ENCODE measurements at places on chromosomes 1 and 21. TPM values are rescaled to one million over a fixed set of nuclear protein-coding genes. Genes with fewer than 3 reads are reported as not detected.

- no peak for DNase-seq
Measured at GRCh38 chr1:164452549-164452948, 106.4 kb upstream of the PBX1 start.

GRCh38 chr1:26162220-26162709 lies 3.4 kb downstream of the FAM110D start:
- DNase-seq: no peak

HAO2 gene
- total RNA-seq: not detected

DNA sequence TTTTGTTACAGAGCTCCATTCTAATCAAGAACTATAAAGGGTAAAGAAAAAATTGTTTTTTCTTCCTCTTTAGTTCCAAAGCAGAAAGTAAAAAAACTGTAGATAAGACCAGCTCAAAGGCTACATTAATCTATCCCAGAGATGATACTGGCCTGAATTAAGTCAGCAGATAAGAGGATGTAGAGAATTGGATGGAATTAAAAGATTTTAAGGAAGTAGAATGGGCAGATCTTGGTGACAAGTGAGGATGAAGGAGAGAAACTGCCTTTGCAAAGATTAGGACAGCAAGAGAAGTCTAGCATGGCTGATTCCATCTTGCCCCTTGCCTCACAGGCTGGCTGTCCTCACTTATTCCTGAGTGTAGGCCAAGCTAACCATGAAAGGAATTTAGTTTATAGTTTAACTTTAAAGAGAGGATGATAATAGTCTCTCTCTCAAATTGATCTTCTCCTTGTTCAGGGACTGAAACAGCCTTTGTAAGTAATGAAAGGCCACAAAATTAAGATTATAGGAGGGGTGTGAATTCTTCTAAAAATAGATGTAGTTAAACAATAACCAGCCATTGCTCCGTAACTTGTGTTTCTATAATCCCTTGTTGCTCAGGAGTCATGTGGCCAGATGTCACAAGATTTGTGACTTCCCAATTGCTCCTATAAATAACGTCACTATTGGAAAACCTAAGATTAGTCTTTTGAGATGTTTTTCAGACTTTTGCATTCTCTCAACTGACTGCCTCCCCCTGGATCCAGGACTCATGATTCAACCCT lies 265.0 kb upstream of the USP24 start:
- no peak for DNase-seq

BARHL2 gene
- not detected for total RNA-seq
